ENCODE measurements at places on chromosomes 12 and 14. TPM values are rescaled to one million over a fixed set of nuclear protein-coding genes. Genes with fewer than 3 reads are reported as not detected.

The HPD gene
- 2.5 TPM for total RNA-seq

GRCh38 chr12:48687592-48687991 is 5.6 kb upstream of the KANSL2 start:
- no peaks in the 10 kb centered on the region for H3K27me3 ChIP-seq
- H3K27ac ChIP-seq = no peak overlapping the region
- peaks cover 28% of the 10 kb centered on the region for H3K36me3 ChIP-seq
- H3K4me1 ChIP-seq = peaks cover 22% of the 10 kb centered on the region
- no peak for DNase-seq

DNA sequence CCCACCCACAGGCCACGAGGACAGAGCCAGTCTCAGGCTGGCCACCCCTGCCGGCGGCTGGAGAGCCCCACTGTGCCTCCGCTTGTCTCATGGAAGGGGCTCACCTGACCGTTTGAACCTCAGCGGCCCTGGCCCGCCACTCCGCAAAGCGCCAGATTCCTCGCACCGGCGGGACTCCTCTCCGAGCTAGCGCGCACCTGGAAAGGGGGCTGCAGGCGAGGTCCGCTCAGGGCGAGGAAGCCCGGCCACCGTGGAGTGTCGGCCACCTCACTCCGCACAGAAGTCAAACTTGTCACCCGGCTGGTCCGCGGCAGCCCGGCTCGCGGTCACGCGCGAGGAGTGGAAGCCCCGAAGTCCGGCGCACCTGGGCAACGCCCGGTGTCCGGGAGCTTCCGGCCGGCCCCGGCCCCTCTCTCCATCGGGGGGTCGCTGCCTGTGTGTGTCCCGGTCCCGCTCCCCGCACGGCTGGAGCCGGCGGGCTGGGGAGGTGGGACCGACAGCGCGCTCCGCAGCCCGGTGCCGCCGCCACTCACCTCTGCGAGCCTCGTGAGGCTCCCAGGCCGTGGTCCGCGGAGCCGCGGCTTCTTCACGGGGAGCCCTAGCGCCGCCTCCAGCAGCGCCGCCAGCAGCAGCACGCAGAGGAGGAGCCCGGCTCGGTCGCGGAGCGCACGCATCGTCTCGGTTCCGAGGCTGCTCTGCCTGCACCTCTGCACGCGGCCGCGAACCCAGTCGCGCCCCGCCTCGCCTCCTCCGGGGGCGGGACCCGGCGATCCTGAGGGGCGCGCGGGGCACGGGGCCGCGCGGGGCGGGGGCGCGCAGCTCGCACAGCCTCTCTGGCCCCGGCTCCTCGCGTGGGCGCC is at the start of gene ISM2:
TSS of gene ISM2 (minus strand) at position 697 of the 860 bp plus-strand sequence. CDS start at position 674, 23 bp downstream.
- no peaks in the 10 kb centered on the region for H3K36me3 ChIP-seq
- DNase-seq = peak; percentile 51
- peak within 1 kb of the TSS; percentile 56 for H3K4me3 ChIP-seq
- no peak within 1 kb of the TSS for H3K27ac ChIP-seq
- peaks cover 8% of the 10 kb centered on the region for H3K4me1 ChIP-seq
- H3K27me3 ChIP-seq = peaks cover 34% of the 10 kb centered on the region

DNA sequence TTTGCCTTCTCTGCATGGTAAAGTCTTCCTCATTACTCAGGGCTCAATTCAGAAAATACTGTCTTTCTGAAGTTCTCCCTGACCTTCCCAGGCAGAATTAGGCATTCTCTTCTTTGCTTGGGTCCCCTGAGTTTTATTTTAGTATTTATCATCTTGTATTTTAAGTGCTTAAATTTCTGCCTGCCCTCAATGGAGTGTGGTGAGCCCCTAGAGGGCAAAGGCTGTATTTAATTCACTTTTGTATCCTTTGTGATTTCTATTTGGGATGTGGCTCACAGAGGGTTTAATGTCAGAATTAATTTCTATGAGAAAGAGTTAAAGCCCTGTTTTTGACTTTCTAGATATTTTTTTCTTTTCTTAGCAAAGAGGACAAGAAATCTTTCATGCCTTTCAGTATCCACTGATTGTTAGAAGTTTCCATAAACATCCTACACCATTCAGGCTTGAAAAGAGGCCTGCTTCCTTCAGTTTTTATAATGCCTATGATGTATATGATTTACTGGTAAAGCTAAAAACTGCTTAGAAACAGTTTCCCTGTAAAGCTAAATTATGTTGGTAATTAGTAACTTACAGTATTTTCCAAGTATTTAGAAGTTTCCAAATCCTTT is 55.6 kb upstream of the PTPRB start:
- no peak overlapping the region for H3K27ac ChIP-seq
- H3K4me1 ChIP-seq = peaks cover 8% of the 10 kb centered on the region
- no peaks in the 10 kb centered on the region for H3K27me3 ChIP-seq
- no peak overlapping the region for H3K4me3 ChIP-seq

- DNase-seq = peak; percentile 64
- peaks cover 7% of the 10 kb centered on the region for H3K4me1 ChIP-seq
- no peaks in the 10 kb centered on the region for H3K36me3 ChIP-seq
- peak overlapping the region; percentile 48 for H3K4me3 ChIP-seq
- peaks cover 8% of the 10 kb centered on the region for H3K27me3 ChIP-seq
- no peak overlapping the region for H3K27ac ChIP-seq
Measured at GRCh38 chr12:188910-189621, 24.9 kb downstream of the SLC6A12 start.

DNA sequence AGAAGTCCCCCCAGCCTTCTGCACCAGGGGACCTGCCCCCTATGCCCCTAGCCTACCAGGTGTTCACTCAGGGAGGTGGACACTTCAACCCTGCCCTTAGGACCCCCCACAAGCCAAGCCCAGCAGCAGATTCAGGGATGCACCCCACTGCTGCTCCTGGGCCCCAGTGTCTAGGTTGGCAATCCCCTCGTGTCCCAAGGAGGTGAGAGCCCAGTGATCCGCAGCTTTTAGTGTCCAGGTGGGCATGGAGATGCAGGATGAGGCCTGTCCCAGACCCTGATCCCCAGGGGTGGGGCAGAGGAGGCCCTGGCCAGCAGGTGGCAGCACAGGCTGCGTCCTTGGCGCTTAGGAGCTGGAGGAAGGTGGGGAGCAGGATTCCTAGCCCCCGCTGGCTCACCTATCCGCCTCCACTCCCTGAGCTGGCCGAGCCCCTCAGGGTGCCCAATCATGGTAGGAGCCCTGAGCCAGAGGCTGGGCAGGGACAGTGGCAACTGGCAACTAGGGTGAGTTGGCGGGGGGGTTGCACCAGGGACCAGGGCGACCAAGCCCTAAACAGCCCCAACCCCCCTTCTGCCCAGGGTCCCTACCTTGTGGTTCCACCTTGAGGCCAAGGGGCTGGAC is 4.1 kb downstream of the CKB start:
- peak; percentile 79 for DNase-seq
- peaks cover 5% of the 10 kb centered on the region for H3K27me3 ChIP-seq
- H3K4me3 ChIP-seq = no peak overlapping the region
- H3K4me1 ChIP-seq = peaks cover 66% of the 10 kb centered on the region
- H3K36me3 ChIP-seq = peaks cover 3% of the 10 kb centered on the region

GRCh38 chr12:18057051-18057450 is 32.9 kb downstream of the RERGL start:
- no peaks in the 10 kb centered on the region for H3K36me3 ChIP-seq
- no peak for DNase-seq
- no peaks in the 10 kb centered on the region for H3K27me3 ChIP-seq
- H3K4me3 ChIP-seq = no peak overlapping the region
- H3K27ac ChIP-seq = no peak overlapping the region

Data from lower lobe of right lung (tissue), 2 donors.